ENCODE measurements at places on chromosomes 2 and 18. TPM values are rescaled to one million over a fixed set of nuclear protein-coding genes. Genes with fewer than 3 reads are reported as not detected.

DNA sequence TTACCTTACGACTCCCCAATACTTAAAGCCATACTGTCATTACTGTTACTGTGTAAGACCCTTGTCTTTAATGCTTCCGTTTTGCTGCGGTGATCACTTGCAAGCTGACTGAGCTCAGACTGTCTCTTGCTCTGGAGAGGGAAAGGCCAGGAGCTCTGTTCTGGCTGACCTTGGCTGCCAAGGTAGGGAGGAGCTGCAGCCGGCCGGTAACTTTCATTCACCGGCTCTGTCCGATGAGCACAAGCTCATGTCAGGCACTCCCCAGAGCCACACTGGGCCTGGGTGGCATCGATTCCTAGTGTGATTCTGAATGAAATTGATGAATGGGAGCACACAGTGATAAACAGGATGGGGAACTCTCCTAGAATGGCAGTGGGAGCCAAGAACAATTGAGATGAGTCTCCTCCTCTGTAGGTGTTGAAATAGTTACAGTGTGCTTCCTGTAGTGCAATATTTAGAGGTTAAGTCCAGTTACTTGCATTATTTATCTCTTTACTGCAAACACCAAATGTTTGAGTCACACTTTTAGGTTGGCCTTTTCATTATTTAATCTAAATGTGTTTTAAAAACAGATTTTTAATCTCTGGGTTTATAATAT, 100.9 kb downstream of the ATP9B start:
- DNase-seq, result no peak

DNA sequence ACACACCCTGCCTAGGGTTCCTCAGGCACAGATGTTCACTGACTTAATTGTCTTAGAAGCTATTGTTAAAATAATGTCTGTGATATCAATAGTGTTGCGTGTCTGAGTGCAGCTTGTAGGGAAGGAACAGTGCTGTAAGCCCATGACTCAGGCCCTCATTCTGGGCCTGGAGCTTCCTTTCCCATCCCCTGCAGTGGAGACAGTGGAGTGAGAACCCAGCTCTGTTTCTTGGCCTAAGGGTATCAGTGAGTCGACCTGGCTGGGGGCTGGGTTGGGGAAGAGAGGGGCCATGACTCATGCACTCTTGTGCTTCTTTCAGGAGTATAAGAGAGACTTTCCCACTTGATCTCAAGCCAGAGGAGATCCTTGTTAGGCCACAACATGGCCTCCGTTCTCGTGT, 106.8 kb downstream of the HRH4 start:
- DNase-seq, result no peak

DNA sequence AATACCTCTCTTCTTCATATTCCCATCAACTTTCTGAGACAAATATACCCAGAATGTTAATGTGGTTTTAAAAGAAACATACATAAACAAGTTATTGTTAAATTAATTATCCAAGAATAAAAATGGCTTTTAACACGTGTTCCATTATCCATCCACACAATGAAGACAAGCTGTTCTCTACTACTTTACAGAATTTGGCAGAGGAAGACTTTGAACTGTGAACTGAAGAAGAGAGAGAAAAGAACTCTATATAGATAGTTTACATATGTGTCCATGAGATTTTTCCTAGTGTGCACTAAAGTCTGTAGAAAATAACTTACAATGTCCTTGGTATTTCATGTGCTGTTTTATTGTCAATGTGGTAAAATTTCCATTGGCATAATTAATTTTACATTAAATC, 207.0 kb upstream of the COL3A1 start:
- DNase-seq, result no peak

DNA sequence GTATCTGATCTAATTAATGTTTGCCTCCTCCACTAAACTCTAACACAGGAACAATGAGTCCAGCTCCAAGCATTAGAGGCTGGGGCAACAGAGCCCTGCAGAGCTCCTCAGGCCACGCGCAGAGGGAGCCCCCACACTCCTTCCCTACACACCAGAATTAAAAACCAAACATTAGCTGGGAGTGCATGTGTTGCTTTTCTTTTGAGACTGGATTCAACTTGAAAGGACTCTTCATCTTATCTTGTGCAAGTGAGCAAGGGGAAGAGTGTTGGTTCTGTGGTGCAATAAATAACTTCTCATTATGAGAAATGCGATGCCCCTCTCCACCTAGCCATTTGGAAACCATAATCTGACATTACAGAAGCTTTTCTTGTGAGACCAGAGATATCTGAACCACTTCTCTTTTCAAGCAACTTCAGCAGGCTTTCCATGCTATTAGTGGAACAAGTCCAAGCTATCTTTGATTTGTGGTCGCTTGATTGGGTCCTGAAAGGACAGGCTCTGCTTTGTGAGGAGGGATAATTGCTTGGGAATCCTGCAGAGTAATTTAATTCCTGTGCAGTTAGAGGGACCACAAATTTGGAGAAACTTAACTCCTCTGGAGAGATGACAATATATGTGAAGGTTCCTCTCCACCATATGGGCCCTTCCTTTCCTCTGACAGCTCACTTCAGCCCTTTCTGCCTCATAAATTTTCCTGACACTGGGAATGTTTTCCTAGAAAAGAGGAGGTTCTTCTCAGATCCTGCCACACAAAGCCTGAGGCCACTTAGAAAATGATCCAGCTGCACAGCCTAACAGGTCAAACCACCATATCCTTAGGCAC, 112.5 kb downstream of the ATL2 start:
- DNase-seq, result no peak

Gene DYNAP
- polyA plus RNA-seq, result 0.12 TPM

Data from muscle of arm (tissue), 14 donors.